ENCODE measurements at places on chromosomes 2 and 18.

- DNase-seq, result no peak
Measured at GRCh38 chr2:219547621-219548020, 3.8 kb downstream of the TMEM198 start.

DNA sequence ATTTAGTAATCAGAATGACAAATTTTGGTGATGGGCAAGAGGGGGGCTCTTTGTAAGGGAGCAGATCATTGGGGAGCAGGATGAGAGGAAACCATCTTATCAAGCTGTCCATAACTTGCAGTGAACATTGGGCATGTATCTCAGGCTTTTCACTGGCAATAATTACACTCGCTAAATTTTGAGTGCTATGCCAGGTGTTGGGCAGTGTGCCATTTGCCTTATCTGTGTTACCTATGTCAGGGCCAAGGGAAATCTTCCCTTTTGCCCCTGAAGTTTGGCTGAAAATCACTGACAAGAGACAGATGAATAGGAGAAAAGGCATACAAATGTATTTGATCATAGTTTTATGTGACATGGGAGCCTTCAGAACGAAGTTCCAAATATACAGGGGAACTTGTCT lies 39.0 kb downstream of the NOSTRIN start:
- no peak for DNase-seq

GRCh38 chr2:176035013-176035691 lies 33.1 kb upstream of the LNPK start:
- DNase-seq, result no peak

- DNase-seq, result peak; percentile 29
Measured at GRCh38 chr2:169734169-169734847, 676 bp downstream of the KLHL23 start.

DNA sequence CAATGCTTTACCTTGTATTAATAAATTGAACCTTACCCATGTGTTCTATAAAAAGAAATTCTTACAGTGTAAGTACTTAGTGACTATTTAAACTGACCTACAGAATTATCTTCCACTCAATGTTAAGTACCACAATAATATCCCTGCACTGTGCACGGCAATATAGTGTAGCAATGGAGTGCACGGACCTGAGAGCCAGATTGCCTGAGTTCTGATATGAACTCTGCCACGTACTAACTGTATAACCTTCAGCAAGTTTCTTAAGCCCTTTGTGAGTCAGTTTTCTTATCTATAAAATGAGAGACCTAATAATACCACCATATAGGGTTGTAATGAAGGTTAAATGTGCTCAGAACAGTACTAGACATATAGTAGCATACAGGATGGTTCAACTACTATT lies 66.2 kb downstream of the GPR39 start:
- no peak for DNase-seq

GRCh38 chr2:42854207-42854818 lies 61.9 kb upstream of the HAAO start:
- no peak for DNase-seq

Measured in activated T-cell treated with anti-CD3 and anti-CD28 coated beads, Interleukin-2, amount 50 U/mL, for 1 hour (primary cell).